ENCODE measurements at places on chromosomes 4 and X.

GRCh38 chrX:8305350-8305749 lies 134.3 kb upstream of the VCX2 start:
- DNase-seq: no peak

GRCh38 chrX:11040996-11041395 lies 70.1 kb upstream of the HCCS start:
- no peak for DNase-seq

DNA sequence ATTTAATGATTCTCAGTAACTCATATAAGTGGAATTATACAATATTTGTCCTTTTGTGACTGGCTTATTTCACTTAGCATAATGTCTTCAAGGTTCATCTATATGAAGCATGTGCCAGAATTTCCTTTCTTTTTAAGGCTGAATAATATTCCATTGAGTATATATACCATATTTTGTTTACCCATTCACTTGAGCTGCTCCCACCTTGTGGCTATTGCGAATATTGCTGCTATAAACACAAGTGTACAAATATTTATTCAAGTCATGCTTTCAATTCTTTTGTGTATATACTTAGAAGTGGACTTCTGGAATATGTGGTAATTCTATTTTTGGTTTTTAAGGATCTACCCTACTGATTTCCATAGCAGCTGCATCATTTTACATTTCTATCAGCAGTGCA lies 219.1 kb downstream of the MID1 start:
- no peak for DNase-seq

DNA sequence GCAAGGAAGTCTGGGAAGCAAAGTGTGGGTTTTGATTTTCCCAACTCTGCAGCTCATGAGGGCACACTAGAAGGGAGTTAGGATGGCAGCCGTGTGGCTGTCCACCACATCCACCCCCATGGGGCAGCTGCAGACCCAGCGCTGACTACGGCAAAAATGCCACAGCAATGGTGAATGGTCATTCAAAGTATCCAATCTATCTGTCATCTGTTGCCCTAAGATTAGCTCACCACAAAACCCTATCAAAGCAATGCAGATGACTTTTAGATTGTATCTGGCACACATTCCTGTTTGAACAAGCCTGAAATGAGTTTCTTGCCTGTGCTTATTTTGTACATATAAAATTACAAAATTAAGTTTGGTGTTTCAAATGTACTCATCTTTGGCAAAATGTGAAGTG lies 29.7 kb upstream of the HPSE start:
- no peak for DNase-seq

- no peak for DNase-seq
These were observed 552.9 kb upstream of the EPHA5 start for GRCh38 chr4:66223068-66223703.

- DNase-seq: no peak
These were observed 381.9 kb downstream of the RAB28 start for GRCh38 chr4:13102092-13102742.

GRCh38 chrX:13013363-13014110 lies 30.9 kb downstream of the FAM9C start:
- no peak for DNase-seq

- no peak for DNase-seq
These were observed 94.4 kb upstream of the TRPC3 start for GRCh38 chr4:122046255-122046654.

DNA sequence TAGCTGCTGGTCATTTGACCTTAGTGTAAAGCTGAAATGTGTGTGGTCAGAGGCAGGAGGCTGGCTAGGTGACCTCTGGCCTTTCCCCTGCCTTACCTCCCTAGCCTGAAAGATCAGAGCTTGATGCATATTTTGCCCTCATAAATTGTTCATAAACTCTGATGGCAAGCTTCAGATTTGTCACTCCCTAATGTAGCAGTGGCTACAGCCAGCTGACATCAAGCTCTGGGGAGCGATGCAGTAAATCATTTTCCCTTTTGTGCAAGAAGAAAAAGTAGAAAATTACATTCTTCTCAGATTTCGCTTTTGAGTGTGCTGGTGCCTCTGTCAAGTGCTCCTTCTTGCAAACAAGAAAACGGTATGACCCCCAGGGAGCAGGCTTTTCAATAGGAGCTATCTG lies 87.7 kb upstream of the MAGEA4 start:
- peak; percentile 34 for DNase-seq

GRCh38 chrX:65932173-65933084 lies 107.5 kb downstream of the VSIG4 start:
- DNase-seq: no peak

DNA sequence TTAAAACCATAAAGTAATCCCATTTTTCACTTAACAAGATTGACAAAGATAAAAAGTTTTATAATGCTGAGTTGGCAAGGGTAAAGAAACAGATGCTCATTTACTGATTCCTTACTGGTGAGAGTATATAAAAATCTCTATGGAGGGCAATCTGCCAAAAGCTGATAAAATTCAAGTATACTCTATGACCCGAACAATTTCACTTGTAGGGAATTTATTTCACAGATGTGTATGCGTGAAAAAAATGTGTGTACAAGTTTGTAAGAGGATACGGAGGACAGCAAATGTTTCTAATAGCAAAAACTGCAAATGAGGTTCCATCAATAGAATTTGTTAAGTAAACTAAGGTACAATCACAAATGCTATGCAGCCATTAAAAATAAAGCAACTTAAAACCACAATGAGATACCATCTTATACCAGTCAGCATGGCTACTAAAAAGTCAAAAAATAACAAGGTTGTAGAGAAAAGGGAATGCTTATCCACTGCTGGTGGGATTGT lies 23.4 kb downstream of the DHX15 start:
- peak; percentile 4 for DNase-seq

DNA sequence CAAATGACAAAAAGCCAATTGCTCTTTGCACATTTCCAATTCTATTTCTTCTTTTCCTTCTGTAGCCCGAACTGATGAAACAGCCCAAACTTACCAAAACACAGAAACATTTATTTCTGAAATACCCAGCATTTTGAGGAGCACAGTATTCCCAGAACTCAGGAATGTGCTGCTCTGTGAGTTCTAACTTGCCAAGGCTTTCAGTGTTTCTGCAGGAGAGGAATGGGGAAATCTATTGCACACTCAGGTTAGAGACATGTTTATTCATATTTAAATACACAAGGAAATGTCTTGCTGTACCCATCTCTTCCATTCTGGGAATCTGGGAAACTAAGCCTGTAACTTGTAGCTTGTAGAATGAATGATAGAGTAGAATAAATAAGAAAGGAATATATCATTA lies 10.7 kb downstream of the TMPRSS11D start:
- DNase-seq: no peak
